ENCODE measurements at places on chromosomes 1 and 21.

GRCh38 chr1:214739621-214740238 lies 136.7 kb downstream of the CENPF start:
- DNase-seq = no peak

- DNase-seq = no peak
Measured at GRCh38 chr1:31696242-31696641, 7.6 kb downstream of the COL16A1 start.

GRCh38 chr1:43602990-43603389 lies 47.0 kb upstream of the KDM4A start:
- DNase-seq = no peak

GRCh38 chr1:116038679-116039078 lies 62.4 kb downstream of the SLC22A15 start:
- no peak for DNase-seq

GRCh38 chr1:203478986-203479385 lies 3.4 kb downstream of the PRELP start:
- DNase-seq = no peak

- DNase-seq = no peak
Measured at GRCh38 chr1:212955098-212955497, 4.8 kb downstream of the VASH2 start.

- no peak for DNase-seq
Measured at GRCh38 chr1:210905944-210906453, 227.9 kb downstream of the KCNH1 start.

- peak; percentile 65 for DNase-seq
Measured at GRCh38 chr1:43912607-43913006, 21.0 kb upstream of the ARTN start.

- peak; percentile 87 for DNase-seq
Measured at GRCh38 chr1:23168445-23169194, at the start of gene LUZP1. TSS of gene LUZP1 (minus strand) at chr1:23168856.

DNA sequence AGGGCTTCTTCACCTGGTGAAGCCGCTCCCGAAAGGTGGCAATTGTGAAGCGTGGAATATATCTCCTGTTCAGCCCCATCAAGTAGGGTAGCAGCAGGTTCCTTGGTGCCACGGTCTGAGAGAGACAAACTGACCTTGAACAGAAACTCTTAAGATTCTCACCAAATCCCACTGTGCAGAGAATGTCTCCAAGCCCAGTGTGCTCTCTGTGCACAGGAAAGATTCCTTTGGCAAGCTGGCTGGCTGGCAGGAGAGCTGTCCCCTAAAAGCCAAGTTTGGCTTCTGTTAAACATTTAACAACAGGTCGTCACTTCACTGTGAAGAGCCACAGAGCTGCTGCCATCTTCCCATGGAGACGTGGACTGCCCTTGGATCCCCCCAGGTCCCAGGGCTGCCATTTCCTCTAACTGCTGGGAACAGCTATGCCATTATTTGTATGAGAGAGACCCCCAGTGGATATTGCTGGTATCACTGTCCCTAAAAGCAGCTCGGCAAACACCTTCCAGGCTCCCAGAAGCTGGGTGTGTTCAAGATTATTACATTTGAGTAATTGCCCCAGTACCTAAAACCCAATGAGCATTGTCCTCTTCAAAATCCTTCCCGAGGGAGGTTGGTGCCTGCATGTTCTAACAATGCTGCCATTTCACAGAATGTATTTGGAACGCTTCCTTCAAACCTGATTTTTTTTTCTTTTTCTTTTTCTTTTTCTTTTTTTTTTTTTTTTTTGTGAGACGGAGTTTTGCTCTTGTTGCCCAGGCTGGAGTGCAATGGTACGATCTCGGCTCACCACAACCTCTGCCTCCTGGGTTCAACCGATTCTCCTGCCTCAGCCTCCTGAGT lies 71.8 kb downstream of the CD58 start:
- DNase-seq = peak; percentile 82

DNA sequence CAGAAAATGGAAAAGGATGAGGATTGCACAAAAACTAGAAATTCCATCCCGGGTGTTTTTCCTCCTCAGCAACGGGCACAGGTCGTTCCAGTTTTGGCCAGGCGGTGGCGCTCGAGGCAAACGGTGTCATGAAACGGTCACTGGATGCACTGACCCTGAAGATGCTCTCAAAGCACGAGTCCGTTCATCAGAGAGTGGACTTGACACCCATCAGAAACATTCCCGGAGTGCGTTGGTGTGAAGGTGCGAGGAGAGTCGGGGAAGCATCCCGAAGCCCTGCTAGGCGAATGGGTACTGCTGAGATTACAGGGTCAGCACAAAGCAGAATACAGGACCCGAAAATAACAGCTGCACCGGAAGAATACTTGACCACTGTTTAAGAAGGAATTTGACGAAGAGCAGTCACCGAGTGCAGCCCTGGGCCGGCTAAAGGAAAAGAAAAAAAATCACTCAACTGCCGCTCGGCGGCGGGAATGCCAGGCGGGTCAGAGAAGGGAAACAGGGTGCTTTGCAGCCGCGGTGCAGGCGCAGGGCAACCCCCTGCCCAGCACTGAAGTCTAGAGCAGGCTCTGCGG lies 71.7 kb upstream of the ETS2 start:
- peak; percentile 84 for DNase-seq
